SW480 (cell line): ENCODE measurements at places on chromosomes 5 and 9.

GRCh38 chr5:1056611-1057484, 48.2 kb downstream of the NKD2 start:
- no peak for DNase-seq

GRCh38 chr9:72875221-72875620, 77.6 kb downstream of the ALDH1A1 start:
- DNase-seq: no peak

- no peak for DNase-seq
Observed at GRCh38 chr5:118115791-118116190, 872.6 kb downstream of the DTWD2 start.

- DNase-seq: no peak
Observed at GRCh38 chr9:109452761-109453160, 45.3 kb downstream of the PTPN3 start.

- DNase-seq: no peak
Observed at GRCh38 chr5:54476682-54477081, 21.2 kb downstream of the HSPB3 start.
